ENCODE measurements at places on chromosomes 3 and 15.

- no peak for DNase-seq
Measured at GRCh38 chr15:27353856-27354255, 382.9 kb downstream of the GABRG3 start.

GRCh38 chr3:106381286-106381938, 512.6 kb upstream of the CBLB start:
- DNase-seq = no peak

DNA sequence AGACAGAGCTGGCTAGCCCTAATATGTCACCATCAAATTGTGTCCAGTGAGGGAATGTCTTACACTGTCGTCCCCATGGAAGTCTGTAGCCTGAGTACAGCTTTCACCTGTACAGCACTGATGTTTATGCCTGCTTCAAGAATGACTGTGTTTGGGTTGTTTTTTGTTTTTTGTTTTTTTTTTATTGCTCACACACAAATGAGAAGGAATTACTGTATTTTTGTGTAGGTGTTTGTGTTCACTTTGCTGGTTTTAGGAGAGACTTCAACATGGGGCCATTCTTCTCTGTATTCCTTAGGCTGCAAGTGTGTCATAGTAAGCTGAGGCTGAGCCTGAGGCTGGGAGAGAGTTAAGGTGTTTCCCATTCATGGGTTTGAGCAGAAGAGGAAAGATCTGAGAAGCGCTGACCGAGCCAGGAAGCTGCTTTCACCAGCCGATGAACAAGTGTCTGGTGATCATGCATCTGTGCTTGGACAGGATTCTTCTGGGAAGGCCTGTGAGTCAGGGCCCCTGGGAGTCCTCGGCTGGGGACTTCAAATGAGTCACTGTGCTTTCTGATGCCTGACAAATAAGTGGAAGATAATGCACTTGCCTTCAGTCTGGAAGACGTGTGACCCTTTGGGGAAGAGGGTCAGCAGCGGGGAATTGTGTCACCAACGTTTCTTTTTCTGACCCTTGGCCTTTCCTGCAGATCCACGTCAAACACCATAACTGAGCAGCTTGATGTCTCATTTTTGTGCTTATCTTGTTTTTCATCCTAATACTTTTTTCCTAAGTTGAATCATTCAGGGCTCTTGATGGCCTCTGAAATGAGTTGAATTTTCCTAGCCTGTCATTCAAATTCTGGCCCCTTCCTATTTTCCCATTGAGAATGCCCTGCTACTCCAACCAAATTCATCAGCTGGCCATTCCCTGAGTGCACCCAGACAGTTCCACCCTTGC, 36.7 kb upstream of the ZBTB38 start:
- DNase-seq = no peak

DNA sequence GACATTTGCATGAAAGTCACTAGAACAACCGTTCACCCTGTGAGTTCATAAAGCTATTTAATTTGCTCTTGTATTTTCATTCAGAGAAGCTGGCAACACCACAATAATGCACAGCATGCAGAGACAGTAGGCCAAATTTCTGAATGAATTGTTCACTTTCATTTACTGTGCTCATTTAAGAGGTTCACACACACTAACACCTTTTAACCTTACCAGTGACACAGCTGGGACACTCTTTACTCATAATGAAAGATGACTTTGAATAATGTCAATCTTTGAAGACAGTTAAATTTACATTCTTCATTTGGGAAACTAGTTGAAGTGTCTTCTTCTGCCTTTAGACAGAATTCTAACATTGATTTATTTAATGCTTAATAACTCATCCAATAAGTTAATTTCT, 95.7 kb downstream of the ROBO1 start:
- no peak for DNase-seq

- no peak for DNase-seq
Measured at GRCh38 chr3:69888943-69889315, 110.6 kb upstream of the SAMMSON start.

DNA sequence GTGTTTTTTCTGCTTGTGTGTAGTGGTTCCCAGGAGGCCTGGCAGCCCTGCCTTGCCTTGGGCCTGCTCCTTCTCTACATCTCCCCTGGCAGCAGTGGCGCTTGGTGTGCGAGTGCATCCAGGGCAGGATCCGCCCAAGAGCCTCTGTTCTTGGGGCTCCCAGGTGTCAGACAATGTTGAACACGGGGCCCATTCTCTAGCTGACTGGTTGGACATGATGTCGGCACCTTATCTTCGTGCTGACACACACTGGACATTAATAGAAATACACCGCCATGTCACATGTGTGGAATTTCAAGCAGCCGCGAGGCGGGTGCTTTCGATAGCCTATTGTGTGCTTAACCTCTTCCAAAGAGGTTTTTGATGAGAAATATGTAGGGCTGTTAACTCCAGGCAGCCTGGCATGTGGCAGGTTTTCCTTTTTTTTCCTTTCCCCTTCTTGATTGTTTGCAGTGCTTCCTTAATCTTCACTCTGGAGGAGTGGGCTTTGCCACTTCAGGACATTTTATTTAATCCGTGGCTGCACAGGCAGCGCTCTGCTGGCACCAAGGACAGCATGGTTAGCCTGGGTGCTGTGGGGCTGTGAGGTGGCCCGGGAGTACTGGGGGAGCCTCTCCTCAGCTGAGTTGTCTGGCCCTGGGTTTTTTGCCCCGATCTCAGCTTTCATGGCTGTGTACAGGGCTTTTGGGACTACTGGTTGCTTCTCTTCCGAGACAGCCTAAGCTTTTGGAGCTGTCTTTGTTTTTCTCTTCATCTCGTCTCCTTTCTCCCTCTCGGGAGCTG, 42.5 kb downstream of the CHCHD6 start:
- DNase-seq = no peak

GRCh38 chr3:145070795-145071194, 1090.2 kb downstream of the PLOD2 start:
- DNase-seq = no peak

- no peak for DNase-seq
Measured at GRCh38 chr3:65619451-65619881, 419.3 kb downstream of the MAGI1 start.

DNA sequence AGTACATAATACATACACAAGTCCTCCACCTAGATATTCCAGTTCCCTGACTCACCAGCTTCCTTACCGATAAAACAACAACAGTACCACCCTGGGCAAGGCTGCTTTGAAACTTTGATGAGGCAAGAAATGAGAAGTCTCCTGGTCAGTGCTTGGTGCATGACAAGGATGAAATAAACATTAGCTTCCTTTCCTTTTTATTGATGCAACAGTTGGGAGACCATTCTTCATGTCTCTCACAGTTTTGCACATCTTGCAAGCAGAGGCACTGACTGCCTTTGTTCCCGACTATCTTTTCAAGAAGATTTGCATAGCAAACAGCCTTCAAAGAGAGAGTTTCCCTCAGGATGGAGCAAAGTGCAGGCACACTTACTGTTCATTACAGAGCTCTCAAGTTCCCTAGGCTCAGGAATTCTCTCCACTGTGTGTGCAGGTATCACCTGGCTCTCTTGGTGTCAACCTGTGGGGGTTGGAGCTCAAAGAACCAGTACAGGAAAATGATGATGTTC, 65.2 kb downstream of the MYLK start:
- DNase-seq = no peak

DNA sequence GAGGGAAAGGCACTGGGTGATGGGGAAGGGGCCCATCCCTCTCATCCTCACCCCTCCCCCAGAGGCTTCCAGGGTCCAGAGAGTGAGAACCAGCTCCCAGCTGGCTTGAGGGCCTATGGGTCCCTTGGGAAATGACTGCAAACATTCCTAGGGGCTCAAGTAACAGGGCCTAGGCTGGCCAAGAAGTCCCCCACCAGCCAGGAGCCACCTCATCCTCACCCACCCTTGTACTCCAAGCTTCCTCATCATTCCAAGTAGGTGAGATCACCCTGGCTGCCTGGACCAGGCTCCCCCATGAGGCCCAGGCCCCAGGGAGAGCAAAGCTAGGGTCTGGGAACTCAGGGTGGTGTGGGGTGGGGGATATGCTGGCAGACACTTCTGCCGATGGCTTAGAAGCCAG, 14.8 kb downstream of the LOXL1 start:
- DNase-seq = no peak

- DNase-seq = no peak
Measured at GRCh38 chr3:186042036-186042435, 66.9 kb downstream of the ETV5 start.

DNA sequence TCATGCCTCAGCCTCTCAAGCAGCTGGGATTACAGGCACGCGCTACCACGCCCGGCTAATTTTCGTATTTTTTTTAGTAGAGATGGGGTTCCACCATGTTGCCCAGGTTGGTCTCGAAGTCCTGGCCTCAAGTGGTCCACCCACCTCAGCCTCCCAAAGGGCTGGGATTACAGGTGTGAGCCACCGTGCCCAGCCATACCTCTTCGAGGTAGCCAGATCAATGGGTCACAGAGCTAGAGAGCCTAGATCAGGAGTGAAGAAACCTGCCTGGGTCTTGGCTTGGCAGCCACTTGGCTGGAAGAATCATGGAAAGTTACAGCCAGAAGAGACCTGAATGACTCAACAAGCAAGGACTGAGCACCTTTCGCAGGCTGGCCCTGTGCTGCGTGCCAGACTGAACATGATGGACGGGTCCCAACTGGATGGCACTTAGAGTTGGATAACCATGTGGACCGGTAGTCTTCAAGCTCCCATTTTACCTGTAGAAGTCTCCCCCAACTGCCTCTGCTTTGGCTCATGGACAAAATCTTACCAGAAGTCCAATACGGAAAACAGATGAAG, 29.7 kb downstream of the GNB5 start:
- no peak for DNase-seq

DNA sequence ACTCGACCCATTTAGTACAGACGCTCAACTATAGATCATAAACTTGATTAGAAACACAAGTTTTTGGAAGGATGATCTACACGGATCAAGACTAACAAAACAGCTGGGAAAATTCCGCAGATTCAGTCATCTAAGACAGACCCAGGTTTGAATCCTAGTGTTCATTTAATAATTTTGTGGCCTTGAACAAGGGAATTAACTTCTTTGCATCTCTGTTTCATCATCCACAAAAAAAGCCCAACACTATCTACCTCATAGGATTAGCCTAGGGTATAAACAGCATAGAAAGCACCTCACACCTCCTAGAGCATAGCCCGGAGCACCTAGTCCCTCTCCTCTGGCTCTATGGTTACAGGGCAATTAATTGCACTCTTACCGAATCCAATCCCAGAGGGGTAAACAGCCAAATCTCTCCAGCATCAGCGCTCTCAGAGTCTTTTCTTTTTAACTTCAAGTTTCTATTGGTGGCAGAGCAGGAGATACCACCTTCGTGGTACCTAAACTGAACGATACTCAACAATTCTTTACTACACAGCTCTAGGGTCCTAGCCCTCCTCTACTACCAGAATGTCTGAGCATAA, 3.5 kb downstream of the TBL1XR1 start:
- no peak for DNase-seq

- no peak for DNase-seq
Measured at GRCh38 chr3:186909078-186909853, 21.1 kb upstream of the ST6GAL1 start.

DNA sequence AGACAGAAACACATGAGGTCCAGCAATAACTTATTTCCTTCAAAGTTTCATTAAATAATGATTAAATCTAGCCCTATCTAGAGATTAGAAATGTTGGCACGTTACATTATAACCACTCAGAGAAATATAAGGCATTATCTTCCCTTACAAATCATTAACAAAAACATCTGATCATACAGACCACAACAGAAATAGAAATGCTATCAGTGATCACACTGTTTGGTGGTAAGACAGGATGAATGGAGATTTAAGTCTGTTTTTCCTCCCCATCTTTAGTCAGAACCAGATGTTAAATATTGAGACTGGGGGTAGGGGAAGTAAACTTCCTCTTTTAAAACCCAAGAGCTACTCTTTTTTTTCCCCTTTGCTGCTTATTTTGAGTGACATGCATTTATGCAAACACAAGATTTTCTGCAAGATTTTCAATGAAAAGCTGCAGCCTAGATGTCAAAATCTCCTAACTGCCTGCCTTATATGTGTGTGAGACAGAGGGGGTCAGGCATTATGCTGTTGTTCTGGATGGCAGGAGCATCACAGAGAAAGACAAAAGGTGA, 70.4 kb downstream of the CBLB start:
- no peak for DNase-seq
